ENCODE measurements at places on chromosomes 11 and 22. TPM values are rescaled to one million over a fixed set of nuclear protein-coding genes. Genes with fewer than 3 reads are reported as not detected.

GRCh38 chr11:11977206-11977938 lies 31.1 kb downstream of the DKK3 start:
- DNase-seq = peak; percentile 80

DNA sequence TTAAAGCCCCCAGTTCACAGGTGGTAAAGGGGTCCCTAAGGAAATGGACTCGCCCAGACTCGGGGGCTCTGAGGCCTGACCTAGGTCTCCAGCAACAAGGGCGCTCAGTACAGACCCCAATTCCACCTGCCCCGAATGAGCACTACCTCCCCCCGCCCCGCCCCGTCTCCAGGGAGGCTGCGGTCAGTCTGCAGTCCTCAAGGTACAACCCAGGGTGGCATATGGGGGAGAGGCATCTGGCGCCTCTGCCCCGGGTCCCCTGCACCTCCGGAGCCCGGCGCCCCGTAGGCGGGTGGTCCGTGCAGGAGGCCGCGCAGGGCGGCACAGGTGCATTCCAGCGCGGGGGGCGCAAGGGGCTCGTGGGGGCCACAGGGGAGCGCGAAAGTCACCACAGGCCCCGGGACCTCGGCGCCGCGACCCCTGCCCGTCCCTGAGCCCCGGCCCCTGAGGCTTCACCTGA lies 361 bp downstream of the CTSD start:
- DNase-seq = no peak

ZNF70 gene
- polyA plus RNA-seq = 1.6 TPM

- DNase-seq = no peak
Observed at GRCh38 chr22:38831166-38831945, 12.5 kb downstream of the NPTXR start.

FAM180B gene
- polyA plus RNA-seq = 0.15 TPM

SHISA8 gene
- 1.7 TPM for polyA plus RNA-seq

DNA sequence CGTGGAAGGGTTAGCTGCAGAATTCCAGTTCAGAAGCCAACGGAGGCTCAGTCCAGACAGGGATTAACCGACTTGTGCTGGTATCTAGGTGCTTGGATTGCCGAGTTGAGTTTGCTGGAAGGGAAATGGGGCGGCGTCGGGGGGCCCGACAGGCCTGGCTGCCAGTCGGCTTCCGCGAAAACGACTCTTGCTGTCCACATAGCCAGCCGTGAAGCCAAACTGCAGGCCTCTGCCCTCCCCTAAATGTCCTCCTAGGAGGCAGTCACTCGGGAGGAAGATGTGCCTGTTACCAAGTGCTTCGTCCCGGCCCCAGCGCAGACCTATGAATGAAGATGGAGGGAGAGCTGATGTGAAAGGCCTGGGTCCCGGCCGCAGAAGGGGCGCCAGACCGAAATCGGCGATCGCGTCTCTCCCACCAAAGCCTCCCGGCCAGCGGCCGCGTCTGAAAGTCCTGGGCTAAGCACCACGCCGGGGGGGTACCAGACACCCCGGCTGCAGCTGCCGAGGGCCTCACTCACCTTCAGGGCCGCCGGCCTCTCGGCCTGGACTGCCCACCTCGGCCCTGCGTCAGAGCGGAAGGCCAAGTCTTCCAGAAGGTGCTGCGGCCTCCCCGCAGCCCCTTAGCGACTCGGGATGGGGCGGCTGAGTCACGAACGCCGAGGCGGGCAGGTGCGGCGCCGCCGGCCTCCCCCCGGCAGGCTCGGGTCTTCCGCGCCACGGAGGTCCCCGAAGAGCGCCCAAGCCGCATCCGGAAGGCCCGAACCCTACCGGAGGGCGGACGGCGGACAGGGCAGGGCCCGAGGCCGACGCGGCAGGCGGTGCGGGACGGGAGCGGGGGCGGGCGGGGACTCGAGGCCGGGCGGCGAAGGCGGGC lies 7.5 kb downstream of the DPAGT1 start:
- no peak for DNase-seq

GRCh38 chr11:88337987-88338668 lies 592 bp upstream of the CTSC start:
- DNase-seq = peak; percentile 61

IL17REL gene
- not detected for polyA plus RNA-seq

- DNase-seq = no peak
Observed at GRCh38 chr11:45193695-45194094, 47.3 kb downstream of the PRDM11 start.

GRCh38 chr11:47506795-47507562 lies 46.0 kb downstream of the CELF1 start:
- DNase-seq = no peak

GRCh38 chr22:46879083-46879482 lies 116.6 kb downstream of the TBC1D22A start:
- no peak for DNase-seq

DNA sequence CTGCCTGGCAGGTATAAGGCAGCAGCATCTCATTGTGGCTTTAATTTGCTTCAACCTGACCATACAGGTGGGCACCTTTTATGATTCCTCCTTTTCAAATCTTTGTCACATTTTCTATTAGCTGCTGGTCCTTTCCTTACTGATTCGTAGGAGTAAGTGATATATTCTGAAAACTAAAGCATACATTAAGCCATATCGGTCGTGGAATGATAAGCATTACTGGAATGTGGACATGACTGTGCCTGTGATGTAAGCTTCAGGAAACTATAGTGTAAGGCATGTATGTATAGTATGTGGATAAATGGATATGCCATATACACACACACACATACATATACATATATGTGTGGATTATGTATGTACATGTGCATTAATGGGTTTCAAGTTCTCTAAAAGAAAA lies 20.8 kb downstream of the YPEL1 start:
- no peak for DNase-seq

GRCh38 chr11:70495351-70496310 lies 97.3 kb downstream of the CTTN start:
- no peak for DNase-seq

- no peak for DNase-seq
Observed at GRCh38 chr11:92931746-92932422, 37.6 kb upstream of the MTNR1B start.

- no peak for DNase-seq
Observed at GRCh38 chr11:80146232-80146631, 705.4 kb upstream of the TENM4 start.

DNA sequence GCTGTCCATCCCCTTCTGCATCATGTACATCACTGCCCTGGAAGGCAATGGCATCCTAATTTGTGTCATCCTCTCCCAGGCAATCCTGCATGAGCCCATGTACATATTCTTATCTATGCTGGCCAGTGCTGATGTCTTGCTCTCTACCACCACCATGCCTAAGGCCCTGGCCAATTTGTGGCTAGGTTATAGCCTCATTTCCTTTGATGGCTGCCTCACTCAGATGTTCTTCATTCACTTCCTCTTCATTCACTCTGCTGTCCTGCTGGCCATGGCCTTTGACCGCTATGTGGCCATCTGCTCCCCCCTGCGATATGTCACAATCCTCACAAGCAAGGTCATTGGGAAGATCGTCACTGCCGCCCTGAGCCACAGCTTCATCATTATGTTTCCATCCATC lies 337 bp downstream of the OR52B6 start:
- no peak for DNase-seq

ISX gene
- polyA plus RNA-seq = not detected

DNA sequence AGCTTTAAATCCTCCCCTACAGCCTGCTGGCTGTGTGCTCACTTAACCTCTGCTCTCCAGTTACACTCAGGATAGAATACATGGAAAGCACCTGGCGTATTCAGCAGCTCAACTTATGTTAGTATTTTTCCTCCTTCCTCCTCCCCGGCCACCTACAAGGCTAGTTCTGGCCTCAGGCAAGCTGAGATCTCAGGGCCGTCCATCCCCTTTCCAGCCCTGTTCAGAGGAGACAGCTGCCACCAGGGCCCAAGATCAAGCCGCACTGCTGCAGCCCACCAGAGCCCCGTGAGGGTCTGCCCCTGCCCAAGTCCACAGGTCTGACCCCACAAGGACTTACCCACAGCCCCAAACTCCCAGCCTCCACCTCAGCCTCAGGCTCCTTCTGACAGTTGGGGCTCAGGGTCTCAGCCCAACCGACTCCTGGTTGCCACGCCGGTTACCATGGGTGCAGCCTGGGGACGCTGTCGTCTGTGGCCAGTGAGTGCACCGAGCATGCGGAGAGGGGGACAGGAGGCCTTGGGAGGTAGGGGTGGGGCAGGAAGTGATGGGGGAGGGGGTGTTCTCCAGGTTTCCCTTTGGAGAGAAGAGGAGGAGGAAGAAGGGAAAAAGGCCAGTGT lies at the start of gene C11orf16:
Gene C11orf16 (minus strand): TSS at position 384 of the 617 bp plus-strand sequence. CDS start 639 bp downstream, outside the sequence.
- no peak for DNase-seq

- DNase-seq = no peak
Observed at GRCh38 chr11:59918987-59919589, 19.1 kb upstream of the OOSP1 start.

- DNase-seq = no peak
Observed at GRCh38 chr11:47914743-47915142, 65.6 kb upstream of the PTPRJ start.

TBX1 gene
- 0.11 TPM for polyA plus RNA-seq

EIF3L gene
- polyA plus RNA-seq = 111 TPM

SYNGR1 gene
- 41.9 TPM for polyA plus RNA-seq

KRTAP5-10 gene
- polyA plus RNA-seq = not detected

All from heart left ventricle (tissue), 16 donors.